ENCODE measurements at places on chromosomes 2 and 18. TPM values are rescaled to one million over a fixed set of nuclear protein-coding genes. Genes with fewer than 3 reads are reported as not detected.

DNA sequence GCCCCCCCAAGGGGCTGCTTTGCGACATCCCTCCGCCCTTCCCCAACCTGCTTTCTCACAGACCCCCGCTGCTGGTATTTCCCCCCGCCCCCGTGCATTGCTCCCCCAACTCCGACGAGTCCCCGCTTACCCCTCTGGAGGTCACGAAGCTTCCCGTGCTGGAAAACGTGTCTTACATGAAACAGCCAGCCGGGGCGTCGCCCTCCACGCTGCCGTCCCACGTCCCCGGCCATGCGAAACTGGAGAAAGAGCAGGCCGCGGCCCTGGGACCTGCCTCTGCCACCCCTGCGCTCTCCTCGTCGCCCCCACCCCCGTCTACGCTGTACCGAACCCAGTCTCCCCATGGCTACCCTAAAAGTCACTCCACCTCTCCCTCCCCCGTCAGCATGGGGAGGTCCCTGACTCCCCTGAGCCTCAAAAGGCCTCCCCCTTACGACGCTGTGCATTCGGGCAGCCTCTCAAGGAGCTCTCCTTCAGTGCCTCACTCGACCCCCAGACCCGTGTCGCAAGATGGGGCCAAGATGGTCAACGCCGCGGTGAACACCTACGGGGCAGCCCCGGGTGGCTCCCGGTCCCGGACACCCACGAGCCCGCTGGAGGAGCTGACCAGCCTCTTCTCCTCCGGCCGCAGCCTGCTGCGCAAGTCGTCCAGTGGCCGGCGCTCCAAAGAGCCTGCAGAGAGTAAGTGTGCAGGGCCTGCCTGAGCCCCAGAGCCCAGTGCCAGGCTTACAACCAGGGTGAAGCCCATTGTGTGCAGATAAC, 183.0 kb downstream of the NYAP2 start:
- no peak for DNase-seq
- H3K4me1 ChIP-seq, result no peaks in the 10 kb centered on the region
- no peak overlapping the region for H3K4me3 ChIP-seq
- no peaks in the 10 kb centered on the region for H3K36me3 ChIP-seq

The CBLN2 gene
- not detected for total RNA-seq

DNA sequence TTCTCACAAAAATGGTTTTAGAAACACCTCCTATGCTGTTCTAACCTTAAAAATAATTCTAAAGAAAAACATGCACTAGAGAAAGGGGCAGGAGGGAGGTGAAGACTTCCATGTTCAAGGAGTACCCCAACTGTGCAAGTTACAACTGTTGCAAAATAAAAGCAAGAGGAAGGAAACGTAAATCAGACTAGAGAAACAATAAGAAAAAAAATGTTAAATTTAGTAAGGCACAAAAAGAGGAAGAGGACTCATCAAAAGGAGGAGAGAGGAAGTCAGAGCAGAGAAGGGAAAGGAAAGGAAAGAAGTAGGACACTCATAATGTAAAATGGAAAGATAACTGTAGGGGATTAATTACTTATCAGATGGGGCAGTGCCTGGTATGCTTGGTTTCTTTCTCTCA, 34.1 kb downstream of the RAPH1 start:
- no peak overlapping the region for H3K27ac ChIP-seq
- DNase-seq, result no peak
- peaks cover 4% of the 10 kb centered on the region for H3K4me1 ChIP-seq

The CXCR1 gene
- not detected for total RNA-seq

GRCh38 chr2:233445152-233445830, 91.0 kb downstream of the DGKD start:
- no peaks in the 10 kb centered on the region for H3K27me3 ChIP-seq
- no peak for DNase-seq
- no peak overlapping the region for H3K4me3 ChIP-seq

The CDK15 gene
- total RNA-seq, result not detected

DNA sequence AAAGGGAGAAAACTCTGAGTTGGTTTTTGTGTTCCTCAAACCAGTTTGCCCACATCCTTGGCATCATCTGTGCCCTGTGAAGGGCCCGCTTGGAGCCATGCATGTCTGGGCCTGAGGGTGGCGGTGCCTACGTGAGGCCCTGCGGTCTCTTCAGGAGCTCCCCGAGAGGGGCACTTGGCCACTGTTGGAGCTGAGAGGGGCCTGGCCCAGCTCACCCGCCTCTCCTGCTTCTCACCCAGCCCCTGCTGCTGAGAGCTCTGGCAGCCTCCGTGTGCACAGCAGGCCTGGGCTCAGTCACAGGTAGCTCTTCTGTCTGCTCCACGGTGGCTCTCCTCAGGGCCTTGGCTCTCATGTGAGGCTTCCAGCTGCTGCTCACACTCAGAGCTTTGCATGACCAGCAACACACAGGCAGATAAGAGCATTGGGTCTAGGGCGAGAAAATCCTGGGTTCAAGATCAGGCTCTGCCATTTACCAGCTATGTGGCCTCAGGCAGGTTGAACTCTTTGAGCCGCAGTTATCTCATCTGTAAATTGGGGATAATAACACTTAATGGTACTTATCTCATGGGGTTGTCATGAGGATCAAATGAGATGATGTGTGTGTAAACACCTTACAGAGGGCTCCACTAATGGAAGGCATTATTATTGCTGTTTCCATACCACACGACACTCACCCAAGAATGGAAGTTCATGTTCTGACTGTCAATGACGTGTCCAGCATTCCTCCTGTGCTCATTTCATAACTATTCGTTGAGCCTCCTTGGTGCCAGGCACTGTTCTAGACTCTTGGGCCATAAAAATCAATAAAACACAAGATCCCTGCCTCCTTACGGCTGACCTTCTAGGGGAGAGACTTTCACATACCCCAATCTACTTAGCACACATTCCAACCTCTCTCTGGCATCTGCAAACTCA, 41.6 kb upstream of the PLB1 start:
- no peaks in the 10 kb centered on the region for H3K36me3 ChIP-seq
- peaks cover 7% of the 10 kb centered on the region for H3K4me1 ChIP-seq
- H3K4me3 ChIP-seq, result no peak overlapping the region
- H3K27ac ChIP-seq, result no peak overlapping the region
- DNase-seq, result no peak

DNA sequence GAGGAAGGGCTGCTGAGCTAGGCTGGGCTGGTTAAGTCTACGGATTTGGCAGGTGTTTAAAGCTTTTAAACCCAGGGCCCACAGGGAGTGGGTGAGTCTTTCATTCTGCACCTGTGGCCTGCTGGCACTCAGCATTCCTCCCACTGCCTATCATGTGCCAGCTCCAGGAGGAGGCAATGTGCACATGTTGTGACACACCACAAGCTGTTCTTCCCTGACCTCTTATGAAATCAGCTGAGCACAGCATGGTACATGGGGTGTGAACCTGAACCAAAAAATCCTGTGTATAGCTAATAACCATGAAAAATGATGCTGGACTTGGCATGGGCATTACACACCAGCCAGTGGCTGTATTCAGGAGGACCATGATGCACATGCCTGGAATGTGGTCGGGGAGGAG, 297.9 kb upstream of the MMADHC start:
- H3K4me1 ChIP-seq, result no peaks in the 10 kb centered on the region
- no peaks in the 10 kb centered on the region for H3K27me3 ChIP-seq
- no peak for DNase-seq
- no peak overlapping the region for H3K4me3 ChIP-seq
- H3K36me3 ChIP-seq, result no peaks in the 10 kb centered on the region

- no peaks in the 10 kb centered on the region for H3K27me3 ChIP-seq
- H3K36me3 ChIP-seq, result no peaks in the 10 kb centered on the region
- no peak overlapping the region for H3K27ac ChIP-seq
- DNase-seq, result no peak
These were observed 57.3 kb downstream of the GTF2A1L start for GRCh38 chr2:48674933-48675332.

The ABCG5 gene
- not detected for total RNA-seq

DNA sequence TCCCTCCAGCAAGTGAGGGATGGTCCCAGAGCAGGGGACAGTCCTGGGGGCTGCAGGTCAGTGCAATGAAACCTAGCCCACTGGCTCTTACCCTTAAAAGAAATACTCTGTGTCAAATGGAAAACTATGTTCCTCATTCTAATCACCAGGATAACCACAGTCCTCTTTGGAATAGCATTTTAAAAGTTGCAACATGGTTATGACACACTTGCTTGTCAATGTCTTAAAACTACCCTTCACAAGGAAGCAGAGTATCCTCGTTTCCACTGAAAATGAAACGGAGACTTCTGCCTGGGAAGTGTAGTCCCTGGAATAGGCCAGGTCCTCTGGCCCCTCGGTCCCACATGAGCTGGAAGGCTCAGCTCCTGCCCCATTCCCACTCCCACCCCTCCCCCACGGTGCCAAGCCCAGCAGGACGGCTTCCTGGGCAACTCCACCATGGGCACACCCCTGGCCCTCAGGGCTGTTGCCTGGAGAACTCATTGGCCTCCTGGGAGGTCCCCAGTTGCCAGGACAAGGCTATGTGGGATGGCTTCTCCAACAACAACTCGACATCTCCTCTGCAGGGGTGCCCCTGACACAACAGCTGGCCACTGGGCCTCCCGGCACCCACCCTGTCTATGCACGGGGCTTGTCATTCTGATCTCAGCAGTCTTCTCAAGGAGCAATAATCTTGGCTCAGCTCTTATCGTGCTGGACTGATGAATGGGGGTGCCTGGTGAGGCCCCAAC, 38.3 kb upstream of the ST3GAL5 start:
- no peak for DNase-seq
- H3K4me1 ChIP-seq, result peaks cover 4% of the 10 kb centered on the region
- no peaks in the 10 kb centered on the region for H3K36me3 ChIP-seq
- H3K27ac ChIP-seq, result no peak overlapping the region
